Vagina (tissue), 2 donors: ENCODE measurements at places on chromosomes 2 and 18. TPM values are rescaled to one million over a fixed set of nuclear protein-coding genes. Genes with fewer than 3 reads are reported as not detected.

DNA sequence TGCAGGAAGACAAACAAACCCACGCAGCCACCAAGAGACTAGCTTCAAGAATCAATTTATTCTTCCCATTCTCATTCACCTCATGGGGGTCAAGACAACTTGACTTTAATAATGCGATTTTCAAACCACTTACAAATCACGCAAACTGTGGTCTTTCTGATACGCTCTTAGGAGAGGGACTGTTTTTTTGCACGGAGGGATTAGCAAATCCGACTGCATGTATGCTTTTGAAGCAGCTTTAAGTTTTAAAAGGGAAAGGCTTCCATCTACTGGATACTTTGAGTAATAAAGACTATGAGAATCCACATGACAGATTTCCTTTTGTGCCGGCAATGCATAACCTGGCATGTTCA, 322.9 kb upstream of the KCNJ3 start:
- H3K4me3 ChIP-seq: no peak overlapping the region
- H3K36me3 ChIP-seq: no peaks in the 10 kb centered on the region
- H3K27ac ChIP-seq: no peak overlapping the region
- H3K4me1 ChIP-seq: no peaks in the 10 kb centered on the region
- DNase-seq: no peak
- no peaks in the 10 kb centered on the region for H3K27me3 ChIP-seq

DNA sequence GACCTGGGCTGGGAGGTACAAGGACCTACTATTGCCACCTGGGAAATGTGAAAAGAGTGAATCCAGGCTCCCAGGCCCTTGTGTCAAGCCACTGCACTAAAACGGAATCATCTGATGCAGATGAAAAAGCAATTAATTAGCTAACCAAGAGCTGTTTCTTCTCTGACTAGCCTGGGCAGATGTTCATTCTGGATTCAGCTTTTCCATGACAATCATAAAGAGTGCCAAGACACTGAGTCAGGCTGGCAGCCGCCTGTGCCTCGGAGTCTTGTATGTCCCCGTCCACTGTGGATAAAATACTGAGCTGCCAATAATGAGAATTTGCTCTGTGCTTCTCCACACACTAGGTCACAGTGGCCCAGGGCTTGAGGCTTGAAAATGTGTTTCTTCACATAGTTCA, 21.7 kb upstream of the LCLAT1 start:
- no peak for DNase-seq
- H3K27ac ChIP-seq: peak overlapping the region; percentile 45
- no peaks in the 10 kb centered on the region for H3K27me3 ChIP-seq
- peaks cover 39% of the 10 kb centered on the region for H3K4me1 ChIP-seq
- H3K4me3 ChIP-seq: no peak overlapping the region

DNA sequence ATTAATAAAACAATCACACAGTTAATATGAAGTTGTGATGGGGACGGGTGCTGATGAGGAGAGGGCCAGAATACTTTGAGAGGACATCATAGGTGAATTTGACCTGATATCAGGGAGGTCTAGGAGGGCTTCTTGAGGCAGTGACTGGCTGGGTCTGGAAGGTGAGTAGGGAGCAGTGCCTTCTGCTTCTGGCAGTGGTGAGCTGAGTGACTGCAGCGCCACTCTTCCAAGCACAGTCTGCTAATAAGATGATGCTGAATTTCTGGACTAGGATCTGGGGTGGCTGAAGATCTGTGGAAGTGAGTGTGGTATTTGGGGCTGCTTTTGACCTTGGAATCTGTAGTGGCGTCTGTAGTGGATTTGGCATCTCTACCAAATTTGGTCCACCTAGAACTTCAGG, 5.5 kb downstream of the DGKD start:
- H3K36me3 ChIP-seq: peaks cover 10% of the 10 kb centered on the region
- no peak overlapping the region for H3K4me3 ChIP-seq
- DNase-seq: no peak

- no peak for DNase-seq
- peaks cover 4% of the 10 kb centered on the region for H3K4me1 ChIP-seq
- H3K27me3 ChIP-seq: no peaks in the 10 kb centered on the region
- H3K27ac ChIP-seq: no peak overlapping the region
- H3K36me3 ChIP-seq: no peaks in the 10 kb centered on the region
Measured at GRCh38 chr2:220071696-220072095, 444.3 kb downstream of the SLC4A3 start.

DNA sequence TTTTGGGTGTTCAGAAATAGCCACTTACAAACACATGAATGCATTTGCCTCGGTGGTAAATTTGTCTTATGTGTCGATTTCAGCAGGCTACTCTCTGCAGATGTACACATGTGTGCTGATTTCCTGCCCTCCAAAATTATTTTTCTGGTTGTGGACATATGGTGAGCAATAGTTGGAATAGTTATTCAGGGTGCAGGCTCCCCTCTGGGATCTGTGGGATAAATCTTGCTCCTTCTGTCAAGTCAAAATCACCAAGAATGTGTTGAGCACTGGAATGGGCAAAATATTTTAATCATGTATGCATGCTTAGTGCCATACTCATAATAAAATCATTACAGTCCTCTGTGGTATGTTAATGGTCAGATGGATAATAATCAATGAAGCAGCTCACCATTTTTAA, 684.5 kb downstream of the BCL11A start:
- H3K4me1 ChIP-seq: no peaks in the 10 kb centered on the region
- no peak for DNase-seq
- H3K27ac ChIP-seq: no peak overlapping the region
- no peak overlapping the region for H3K4me3 ChIP-seq

DNA sequence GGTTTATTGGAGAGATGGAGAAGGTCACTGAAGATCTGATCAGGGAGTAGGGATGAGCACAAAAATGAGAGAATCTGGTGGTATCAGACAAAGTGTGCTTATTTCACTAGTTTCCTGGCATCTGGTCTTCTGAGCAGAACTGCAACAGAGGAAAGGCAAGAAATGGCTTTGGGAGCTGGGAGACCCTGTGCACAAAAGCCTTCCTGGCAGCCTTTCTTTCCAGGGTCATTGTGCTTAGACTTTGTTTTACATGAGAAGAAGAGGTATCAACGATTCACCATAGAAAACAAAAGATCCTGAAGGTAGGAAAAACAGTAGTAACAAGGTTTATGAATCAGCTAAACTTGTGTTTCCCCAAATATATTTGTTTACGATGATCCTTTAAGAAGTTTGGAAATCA, 162.9 kb downstream of the CNTNAP5 start:
- H3K27ac ChIP-seq: no peak overlapping the region
- no peaks in the 10 kb centered on the region for H3K4me1 ChIP-seq
- H3K4me3 ChIP-seq: no peak overlapping the region
- no peaks in the 10 kb centered on the region for H3K27me3 ChIP-seq
- no peak for DNase-seq
- H3K36me3 ChIP-seq: no peaks in the 10 kb centered on the region

GALNT14 gene
- total RNA-seq: 1.7 TPM

GRCh38 chr2:196170213-196170605, 1.2 kb downstream of the STK17B start:
- H3K4me3 ChIP-seq: peak overlapping the region; percentile 78
- DNase-seq: no peak
- H3K4me1 ChIP-seq: peaks cover 32% of the 10 kb centered on the region

EML6 gene
- 1.7 TPM for total RNA-seq

GRCh38 chr2:62675062-62675461, 30.5 kb upstream of the EHBP1 start:
- H3K4me3 ChIP-seq: no peak overlapping the region
- H3K27me3 ChIP-seq: no peaks in the 10 kb centered on the region
- no peak overlapping the region for H3K27ac ChIP-seq
- H3K4me1 ChIP-seq: no peaks in the 10 kb centered on the region

GRCh38 chr2:88003074-88003755, 13.1 kb downstream of the RNU2-63P start:
- no peaks in the 10 kb centered on the region for H3K27me3 ChIP-seq
- H3K4me3 ChIP-seq: no peak overlapping the region
- no peak overlapping the region for H3K27ac ChIP-seq
- H3K36me3 ChIP-seq: no peaks in the 10 kb centered on the region
- peaks cover 6% of the 10 kb centered on the region for H3K4me1 ChIP-seq

GALR1 gene
- 0.98 TPM for total RNA-seq

SFT2D3 gene
- 3.7 TPM for total RNA-seq

GRCh38 chr2:102155703-102156515, 13.4 kb downstream of the IL1R1 start:
- DNase-seq: no peak
- H3K4me3 ChIP-seq: no peak overlapping the region
- no peaks in the 10 kb centered on the region for H3K27me3 ChIP-seq
- peaks cover 44% of the 10 kb centered on the region for H3K4me1 ChIP-seq
- peaks cover 25% of the 10 kb centered on the region for H3K36me3 ChIP-seq

BBS5 gene
- total RNA-seq: 4.7 TPM

SYT4 gene
- total RNA-seq: 4.7 TPM

DNA sequence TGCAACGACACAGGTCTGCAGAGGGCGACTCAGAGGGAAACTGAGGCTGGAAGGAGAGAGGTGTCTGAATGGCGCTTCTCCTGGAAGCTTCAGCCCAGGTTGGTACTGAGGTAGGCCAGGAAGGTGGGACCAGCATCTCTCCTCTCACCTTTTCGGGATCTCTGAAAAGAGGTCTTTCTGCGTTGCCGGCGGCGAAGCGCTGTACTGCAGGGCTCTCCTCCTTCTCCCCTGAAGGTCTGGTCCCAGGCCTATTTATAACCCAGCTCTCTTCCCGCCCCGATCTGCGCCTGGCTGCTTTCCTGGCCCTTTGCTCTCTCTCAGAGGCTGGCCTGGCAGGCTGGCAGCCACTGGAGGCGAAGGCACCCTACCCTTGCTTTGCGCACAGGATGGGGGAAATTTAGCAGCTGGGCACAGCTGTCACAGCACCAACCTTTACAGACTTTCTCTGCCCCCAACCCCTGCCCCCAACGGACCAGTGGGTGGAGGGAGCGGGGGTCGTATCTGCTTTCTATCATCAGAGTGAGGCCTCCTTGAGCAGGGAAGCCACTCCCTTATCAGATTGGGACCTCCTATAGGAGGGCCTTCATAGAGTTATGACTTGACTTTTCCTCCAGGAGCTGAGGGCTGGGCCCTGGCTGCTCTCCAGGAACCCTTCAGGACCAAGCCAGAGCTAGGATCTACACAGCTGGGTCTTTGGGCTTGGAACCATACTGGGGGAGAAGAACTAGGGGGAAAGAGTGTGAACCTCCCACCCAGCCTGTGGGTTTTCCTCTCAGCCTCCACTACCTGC, 1.1 kb downstream of the DYSF start:
- H3K4me3 ChIP-seq: peak overlapping the region; percentile 47
- no peak for DNase-seq

DNA sequence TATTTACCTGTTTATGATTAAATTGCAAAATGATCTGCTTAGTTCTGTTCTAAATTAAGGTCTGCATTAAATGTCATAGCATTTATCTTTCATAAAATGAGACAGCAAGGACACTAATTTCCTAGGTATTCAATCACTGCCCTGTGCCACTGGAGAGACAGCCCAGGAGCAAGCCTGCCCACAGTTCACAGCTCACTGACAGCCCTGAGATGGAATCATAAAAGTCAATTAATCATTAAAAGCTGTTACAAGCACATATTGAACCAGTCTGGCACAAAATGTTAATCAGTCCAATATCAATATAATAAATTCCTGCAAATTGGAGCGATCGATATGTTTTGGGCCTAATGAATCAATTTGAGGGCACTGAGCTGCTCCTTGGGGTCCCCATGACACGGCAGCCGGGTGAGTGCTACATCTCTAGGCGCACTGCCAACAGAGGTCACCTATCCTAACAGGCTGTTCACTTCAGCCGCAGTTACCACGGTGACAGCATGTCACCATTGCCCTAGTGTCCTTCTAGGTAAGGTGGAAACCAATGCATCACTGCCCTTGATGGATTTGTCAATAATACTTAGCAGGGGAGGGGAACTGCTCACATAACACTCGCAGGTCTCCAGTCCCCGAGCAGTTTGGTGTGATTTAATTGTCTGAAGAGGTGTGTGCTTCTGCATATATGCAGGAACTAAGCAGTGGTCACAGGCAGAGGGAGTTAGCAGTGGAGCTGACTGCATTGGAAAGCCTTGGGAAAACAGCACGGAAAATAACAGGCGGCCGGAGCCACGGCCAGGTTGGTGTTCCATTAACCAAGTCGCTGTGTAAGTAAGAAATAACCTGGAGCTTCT, 47.3 kb downstream of the POU3F3 start:
- H3K36me3 ChIP-seq: no peaks in the 10 kb centered on the region
- H3K4me1 ChIP-seq: no peaks in the 10 kb centered on the region
- DNase-seq: no peak
- no peaks in the 10 kb centered on the region for H3K27me3 ChIP-seq
